ENCODE measurements at places on chromosomes 6 and 20.

- DNase-seq: no peak
Measured at GRCh38 chr6:82040405-82041221, 206.9 kb downstream of the IBTK start.

DNA sequence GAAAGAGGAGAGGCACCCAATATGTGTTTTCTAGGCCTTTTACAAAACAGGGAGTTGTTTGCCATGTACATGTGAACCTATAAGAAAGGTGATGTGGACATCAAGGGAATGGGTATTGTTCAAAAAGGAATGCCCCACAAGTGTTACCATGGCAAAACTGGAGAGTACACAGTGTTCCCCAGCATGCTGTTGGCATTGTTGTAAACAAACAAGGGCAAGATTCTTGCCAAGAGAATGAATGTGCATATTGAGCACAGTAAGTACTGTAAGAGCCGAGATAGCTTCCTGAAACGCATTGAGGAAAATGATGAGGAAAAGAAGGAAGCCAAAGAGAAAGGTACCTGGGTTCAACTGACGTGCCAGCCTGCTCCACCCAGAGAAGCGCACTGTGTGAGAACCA lies 13.1 kb downstream of the QRSL1 start:
- no peak for DNase-seq

GRCh38 chr6:53956068-53956711 lies 155.1 kb upstream of the MLIP start:
- peak; percentile 59 for DNase-seq

DNA sequence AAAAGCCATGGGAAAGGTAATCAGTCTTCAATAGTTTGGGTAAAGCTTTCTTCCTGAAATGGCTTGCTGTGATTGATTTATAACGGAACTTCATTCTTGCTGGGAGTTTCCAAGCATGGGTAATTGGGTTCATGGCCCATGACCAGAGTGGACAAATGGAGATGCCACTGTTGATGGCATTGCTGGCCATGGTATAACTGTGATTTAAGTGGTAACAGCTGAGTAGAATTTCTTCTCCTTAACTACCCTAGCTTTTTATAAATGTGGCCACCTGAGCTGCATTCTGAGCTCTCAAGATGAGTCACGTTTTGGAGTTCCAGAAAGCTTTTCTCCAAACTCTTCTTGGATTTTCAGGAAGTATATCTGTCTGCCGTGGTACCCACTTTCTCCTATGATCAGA lies 39.9 kb upstream of the SNRPB2 start:
- DNase-seq: no peak

GRCh38 chr20:43911066-43911465 lies 3.6 kb upstream of the TOX2 start:
- DNase-seq: no peak

- DNase-seq: no peak
Measured at GRCh38 chr20:22619806-22620205, 35.4 kb upstream of the FOXA2 start.

DNA sequence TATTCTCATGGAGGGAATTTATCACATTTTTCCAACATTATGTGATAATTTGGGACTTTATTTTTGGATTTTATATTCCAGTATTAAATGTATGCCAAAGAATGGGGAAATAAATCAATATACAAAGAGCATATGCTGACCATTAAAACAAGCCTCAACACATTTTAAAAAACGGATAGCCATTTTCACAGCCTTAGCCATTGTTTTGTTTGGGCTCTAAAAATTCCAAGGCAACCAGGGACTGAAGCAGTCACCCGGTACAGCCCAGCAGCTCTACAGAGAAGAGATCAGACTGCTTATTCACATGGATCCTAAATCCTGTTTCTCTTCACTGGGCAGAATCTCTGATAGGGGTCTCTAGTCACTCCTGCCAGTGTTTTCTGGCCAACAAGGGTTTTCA lies 150.2 kb upstream of the OGFRL1 start:
- no peak for DNase-seq

GRCh38 chr6:148427333-148427732 lies 84.7 kb downstream of the SASH1 start:
- no peak for DNase-seq

DNA sequence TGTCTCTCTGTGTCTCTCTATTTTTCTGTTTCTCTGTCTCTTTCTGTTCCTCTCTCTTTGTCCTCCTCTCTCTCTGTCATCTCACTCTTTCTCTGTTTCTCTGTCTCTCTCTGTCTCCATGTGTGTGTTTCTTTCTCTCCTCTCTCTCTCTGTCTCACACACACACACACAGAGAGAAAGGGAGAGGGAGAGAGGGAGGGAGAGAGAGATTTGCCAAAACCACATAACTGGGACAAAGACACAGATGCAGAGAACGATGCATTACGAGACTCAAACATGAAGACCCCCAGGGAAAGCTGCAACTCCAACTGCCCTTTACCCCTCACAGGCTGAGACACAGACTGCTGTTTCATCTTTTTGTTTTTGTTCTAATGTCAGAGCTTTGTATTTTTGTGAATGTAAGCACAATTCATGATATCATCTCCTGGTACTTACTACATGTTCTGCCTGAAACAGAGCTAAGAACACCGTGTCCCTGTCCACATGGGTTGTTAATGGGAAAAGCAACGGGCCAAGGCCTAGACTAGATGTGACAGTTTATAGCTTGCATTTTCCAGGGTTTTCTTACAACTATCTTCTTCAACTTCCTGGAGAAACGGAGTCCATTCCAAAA lies 177.1 kb upstream of the ARID1B start:
- no peak for DNase-seq

- no peak for DNase-seq
Measured at GRCh38 chr20:21821358-21821757, 115.9 kb downstream of the PAX1 start.

GRCh38 chr6:116390581-116390980 lies 19.8 kb downstream of the DSE start:
- no peak for DNase-seq

- no peak for DNase-seq
Measured at GRCh38 chr6:13368731-13369115, 40.4 kb upstream of the TBC1D7 start.

- no peak for DNase-seq
Measured at GRCh38 chr6:164346631-164347030, 932.1 kb downstream of the QKI start.

DNA sequence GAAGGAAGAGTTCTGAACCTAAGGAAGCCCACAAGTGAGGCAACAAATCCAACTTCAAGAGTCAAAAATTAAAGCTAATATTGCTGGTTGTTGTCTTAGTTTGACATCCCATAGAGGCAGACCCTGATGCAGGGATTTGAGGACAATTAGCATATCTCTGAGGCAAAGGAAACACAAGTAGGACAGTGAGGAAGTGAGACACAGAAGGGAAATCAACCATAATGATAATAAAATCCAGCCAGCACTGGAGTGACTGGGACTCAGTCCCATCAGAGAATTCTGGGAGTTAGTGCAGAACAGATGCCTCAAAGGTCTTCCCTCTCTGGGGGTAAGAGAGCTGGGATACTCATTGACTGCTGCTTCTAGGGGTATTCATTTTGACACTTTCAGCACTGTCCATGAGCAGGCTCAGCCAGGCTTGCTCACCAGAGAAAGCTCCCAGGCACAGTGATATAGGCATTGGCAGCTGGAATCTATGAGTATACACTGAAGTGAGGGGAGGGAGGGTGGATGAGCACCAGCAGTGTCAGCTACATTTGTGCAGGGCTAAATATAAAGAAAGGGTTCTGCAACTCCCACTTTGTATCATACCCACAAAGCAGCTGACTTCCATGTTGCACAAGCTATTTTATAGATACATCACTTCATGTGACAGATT lies 43.4 kb upstream of the SPTLC3 start:
- no peak for DNase-seq

- no peak for DNase-seq
Measured at GRCh38 chr6:147930745-147931144, 411.9 kb upstream of the SASH1 start.

DNA sequence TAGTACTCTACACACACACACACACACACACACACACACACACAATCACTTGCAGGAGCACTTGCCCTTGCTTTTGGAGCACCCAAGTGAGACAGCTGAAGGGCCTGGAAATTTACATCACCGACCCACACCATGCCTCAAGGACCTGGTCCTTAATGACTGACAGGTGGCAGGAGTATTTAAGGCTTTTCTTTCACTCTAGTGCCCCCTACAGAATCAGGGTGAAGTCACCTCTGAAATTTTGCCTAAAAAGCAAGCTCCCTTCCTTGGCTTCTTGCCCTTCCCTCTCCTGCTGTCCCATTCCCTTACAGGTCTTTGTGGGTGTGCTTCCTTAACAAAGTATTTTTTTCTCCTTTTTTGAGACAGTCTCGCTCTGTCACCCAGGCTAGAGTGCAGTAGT lies 353.5 kb upstream of the IRAK1BP1 start:
- DNase-seq: no peak

- no peak for DNase-seq
Measured at GRCh38 chr6:29909985-29910384, 32.3 kb upstream of the HLA-A start.

Measured in SHP77 treated with DMSO at 0.1 percent for 48 hours (cell line).